ENCODE measurements at places on chromosomes 12 and 14. TPM values are rescaled to one million over a fixed set of nuclear protein-coding genes. Genes with fewer than 3 reads are reported as not detected.

Gene OR4K17
- total RNA-seq: 0.05 TPM

Gene GALNT16
- total RNA-seq: 10.5 TPM

Gene LEMD3
- total RNA-seq: 26.0 TPM

Gene PA2G4
- 73.1 TPM for total RNA-seq

Gene SLC10A1
- 0.83 TPM for total RNA-seq

Gene ASIC1
- 10.6 TPM for total RNA-seq

Measured in motor neuron (in vitro differentiated cells).